ENCODE measurements at places on chromosomes 13 and 19. TPM values are rescaled to one million over a fixed set of nuclear protein-coding genes. Genes with fewer than 3 reads are reported as not detected.

DNA sequence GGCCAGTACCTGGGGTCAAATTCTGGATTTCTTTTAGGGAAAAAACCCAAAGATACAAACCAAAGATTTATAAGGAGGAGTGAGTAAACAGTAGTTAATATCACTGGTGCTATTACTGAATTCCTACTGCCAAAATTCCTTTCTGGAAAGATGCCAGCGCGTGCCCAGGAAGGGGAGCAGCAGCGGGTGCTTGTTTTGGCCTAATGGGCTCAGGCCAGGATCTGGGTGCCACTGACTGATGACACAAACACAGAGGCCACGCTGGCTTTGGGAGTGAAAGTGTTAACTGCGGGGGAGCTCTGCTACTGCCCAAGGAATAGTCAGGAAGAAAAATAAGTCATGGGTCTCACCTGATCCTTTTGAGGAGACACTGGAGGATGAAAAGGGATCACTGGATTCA lies 61.2 kb downstream of the KLF2 start:
- DNase-seq: no peak

GRCh38 chr13:42495751-42496150 lies 78.2 kb upstream of the TNFSF11 start:
- DNase-seq: no peak

DNA sequence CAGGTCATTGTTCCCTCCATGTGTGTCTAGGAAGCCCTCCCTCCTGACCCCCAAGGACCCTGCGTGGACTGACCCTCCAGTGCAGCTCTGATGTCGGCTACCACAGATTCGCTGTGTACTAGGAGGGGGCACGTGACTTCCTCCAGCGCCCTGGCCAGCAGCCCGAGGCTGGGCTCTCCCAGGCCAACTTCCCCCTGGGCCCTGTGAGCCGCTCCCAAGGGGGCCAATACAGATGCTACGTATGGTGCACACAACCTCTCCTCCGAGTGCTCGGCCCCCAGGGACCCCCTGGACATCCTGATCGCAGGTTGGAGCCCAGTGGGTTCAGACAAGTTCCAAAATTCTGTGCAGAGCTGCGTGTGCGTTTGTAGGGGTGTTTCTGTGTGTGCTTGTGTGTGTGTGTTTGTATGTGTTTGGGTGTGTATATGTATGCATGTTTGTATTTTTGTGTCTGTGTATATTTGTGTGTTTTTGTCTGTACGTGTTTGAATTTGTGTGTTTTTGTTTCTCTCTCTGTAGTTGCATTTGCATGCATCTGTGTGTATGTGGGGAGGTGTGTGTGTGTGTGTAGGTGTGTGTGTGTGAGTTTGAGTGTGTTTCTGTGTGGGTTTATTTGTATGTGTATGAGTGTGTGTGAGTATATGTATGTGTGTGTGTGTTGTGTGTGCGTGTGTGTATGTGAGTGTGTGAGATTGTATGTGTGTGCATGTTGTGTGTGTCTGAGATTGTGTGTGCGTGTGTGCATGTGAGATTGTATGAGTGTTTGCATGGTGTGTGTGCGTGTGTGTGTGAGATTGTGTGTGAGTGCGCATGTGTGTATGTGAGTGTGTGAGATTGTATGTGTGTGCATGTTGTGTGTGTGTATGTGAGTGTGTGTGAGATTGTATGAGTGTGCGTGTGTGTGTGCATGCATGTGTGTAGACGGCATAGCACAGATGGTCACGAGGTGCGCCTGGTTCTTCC lies 21.4 kb upstream of the LILRA2 start:
- no peak for DNase-seq

The ZNF112 gene
- 3.6 TPM for total RNA-seq

The DACT3 gene
- total RNA-seq: 15.4 TPM

The CEACAM20 gene
- total RNA-seq: not detected

Measured in HFFc6 (cell line).